ENCODE measurements at places on chromosomes 1 and 21.

- no peak for DNase-seq
Measured at GRCh38 chr1:25732821-25733220, 67.2 kb upstream of the SELENON start.

DNA sequence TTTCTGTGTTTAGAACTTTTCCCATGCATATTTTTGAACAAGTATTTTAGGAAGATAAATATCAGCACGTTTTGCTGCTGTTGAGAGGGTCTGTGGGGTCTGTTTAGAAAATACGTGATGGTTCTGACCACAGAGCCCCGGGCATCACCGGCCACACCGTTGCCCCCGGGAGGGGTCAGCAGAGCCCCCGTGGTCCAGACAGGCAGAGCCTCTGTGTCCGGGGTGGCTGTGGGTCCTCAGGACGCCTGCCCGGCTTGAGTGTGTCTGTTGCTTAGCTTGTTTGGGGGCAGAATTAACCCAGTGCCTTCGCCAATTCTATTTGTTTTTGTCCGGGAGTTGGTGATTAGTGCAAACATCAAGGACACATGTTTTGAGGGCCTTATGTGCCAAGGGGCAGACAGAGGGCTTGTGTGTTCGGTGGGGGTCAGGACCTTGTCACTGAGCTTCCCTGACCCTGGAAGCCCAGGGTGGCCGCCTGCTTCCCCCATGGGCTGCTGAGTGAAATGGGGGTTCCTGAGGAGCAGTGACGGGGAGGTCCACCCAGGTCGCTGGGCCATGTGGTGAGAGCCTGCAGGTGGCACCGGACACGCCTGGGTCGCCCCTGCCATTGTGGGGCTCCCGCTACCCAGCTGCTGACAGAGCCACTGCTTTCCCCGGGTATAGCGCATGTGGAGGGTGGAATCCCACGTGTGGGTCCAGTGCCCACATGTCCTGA lies 122.2 kb downstream of the SIK1 start:
- DNase-seq = no peak

DNA sequence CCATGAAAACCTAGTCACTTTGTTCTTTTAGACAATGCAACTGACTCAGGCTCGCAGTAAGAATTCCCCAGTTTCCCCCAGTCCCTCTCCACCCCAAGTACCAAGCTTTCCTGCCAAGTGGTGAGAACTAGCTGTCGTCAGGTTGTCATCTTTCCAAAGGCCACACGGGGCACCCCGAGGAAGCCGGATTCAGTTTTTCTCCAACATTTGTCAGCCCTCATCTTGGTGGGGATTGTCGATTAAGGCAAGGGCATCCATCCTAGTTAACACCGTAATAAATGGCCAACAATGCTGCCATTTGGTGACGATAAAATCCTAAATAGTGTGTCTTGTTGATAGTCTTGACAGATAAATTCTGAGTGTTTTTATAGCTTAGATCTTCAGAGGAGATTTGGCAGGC lies 55.9 kb upstream of the PROX1 start:
- no peak for DNase-seq

- DNase-seq = no peak
Measured at GRCh38 chr1:4483021-4483625, 171.3 kb upstream of the AJAP1 start.

DNA sequence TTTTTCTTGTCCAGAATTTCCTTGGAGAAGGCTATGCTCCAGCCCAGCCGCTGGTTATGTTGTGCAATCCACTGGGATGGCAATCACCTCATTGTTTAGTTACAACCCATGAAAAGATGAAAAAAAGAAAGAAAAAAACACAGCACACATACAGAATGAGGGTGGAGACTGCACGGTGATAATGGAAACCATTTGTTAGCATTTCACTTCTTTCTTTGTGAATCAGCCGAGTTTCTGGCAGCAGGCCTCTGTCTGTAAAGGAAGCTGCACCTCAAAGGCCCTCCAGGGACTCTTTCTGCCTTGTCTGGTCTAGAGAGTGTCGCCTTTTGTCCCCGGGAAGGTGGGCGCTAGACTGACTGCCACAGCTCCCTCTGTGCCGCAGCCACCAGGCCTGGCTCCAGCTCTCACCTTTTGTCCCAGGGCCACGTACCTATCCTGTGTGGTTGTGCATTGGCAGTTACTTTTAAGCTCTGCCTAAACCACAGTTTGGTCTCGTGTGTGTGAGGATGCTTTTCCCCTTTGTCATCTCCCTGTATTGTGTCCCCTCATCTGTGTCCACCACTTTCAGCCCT lies 35.6 kb downstream of the NGF start:
- no peak for DNase-seq

DNA sequence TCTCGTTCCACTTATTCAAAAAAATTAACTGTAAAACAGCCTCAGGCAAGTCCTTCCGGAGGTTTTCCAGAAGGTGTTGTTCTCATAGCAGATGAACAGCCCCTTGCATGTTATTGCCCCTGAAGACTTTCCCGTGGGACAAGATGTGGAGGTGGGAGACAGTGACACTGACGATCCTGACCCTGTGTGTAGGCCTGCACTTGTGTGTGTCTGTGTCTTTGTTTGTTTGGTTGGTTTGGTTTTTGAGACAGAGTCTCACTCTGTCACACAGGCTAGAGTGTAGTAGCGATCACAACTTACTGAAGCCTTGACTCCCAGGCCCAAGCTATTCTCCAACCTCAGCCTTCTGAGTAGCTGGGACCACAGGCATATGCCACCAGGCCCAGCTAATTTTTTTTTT lies 12.6 kb downstream of the ETV3L start:
- DNase-seq = no peak

- no peak for DNase-seq
Measured at GRCh38 chr21:39714331-39714730, 30.7 kb upstream of the IGSF5 start.

Data from CD4-positive, alpha-beta T cell treated with Interleukin-1 beta for 1 hour (primary cell).